ENCODE measurements at places on chromosomes 12 and 14.

- no peak for DNase-seq
Observed at GRCh38 chr12:31029916-31030562, 43.6 kb upstream of the DDX11 start.

- peak; percentile 96 for DNase-seq
Observed at GRCh38 chr12:59595883-59596540, at the start of gene SLC16A7. TSS of gene SLC16A7 (plus strand) at chr12:59596029. CDS start at chr12:59704802, 108,773 bp downstream.

GRCh38 chr12:106147956-106148355 lies 9.2 kb upstream of the NUAK1 start:
- DNase-seq = no peak

DNA sequence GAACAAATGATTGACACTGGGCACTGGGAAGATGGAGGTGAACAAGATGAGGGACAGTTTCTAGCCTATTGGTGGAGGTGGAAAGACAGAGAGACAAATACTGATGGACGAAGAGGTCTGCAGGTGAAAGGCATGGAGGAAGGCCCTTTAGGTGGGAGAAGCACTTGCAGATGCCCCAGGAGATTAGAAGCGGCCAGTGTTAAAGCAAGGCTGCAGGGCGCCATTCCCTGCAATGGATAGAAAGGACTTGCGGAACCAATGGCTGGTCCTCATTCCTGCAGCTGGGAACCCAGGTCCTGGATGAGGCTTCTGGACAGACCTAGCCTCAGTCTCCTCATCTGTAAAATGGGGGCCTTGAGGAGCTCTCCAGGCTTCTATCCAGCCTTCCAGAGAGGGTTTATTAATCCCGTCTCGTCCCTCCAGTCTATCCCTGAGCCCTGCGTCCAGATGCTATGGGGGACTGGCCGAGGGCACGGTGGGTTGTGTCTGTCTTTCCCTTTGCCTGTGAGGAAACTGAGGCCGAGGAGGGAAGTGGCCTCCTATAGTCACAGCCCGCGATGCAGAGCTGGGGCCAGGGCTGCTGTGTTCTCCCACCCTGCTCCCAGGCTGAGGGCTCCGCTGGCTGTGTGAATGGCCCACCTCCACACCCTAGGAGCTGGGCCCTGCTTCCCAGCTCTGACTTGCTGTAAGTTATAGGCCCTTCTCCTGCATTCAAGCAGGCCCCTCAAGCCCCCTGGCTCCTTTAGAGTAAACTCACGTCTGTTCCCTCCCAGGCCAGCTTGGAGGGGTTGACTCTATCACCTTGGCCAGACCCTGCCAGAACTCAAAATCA lies 33.0 kb downstream of the CYP46A1 start:
- no peak for DNase-seq

GRCh38 chr12:19138551-19138950 lies 9.0 kb downstream of the PLEKHA5 start:
- DNase-seq = no peak

DNA sequence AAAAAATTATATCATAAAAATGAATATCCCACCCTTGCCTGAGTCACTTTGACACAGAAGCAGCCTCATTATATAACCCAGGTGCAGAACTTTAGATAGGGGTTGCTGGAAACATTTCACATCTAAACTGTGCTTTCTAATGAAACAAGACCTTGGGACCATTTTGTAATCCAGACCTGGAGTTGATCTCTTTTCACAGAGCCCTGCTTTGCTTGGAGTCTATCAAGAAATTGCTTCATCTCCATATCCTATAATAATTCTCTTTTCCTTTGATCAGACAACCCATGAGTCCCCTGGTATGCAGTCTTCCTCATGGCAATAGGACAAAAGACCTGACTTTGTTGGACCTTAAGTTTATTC lies 76.3 kb downstream of the HSD17B6 start:
- DNase-seq = no peak

DNA sequence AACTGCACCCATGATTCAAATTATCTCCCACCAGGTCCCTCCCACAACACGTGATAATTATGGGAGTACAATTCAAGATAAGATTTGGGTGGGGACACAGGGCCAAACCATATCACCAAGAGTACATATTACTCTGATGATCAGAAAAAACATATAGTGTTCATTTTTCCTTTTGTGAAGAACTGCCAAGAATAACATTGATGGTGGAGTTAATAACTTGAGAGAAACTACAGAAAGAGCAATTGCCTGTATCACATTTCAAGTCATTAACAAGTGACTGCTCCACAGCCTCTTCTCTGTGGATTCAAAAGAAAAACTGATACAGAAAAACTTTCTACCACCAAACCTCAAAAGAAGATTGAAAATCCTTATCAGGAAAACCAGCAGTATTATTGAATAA lies 34.7 kb downstream of the GRIP1 start:
- DNase-seq = no peak

DNA sequence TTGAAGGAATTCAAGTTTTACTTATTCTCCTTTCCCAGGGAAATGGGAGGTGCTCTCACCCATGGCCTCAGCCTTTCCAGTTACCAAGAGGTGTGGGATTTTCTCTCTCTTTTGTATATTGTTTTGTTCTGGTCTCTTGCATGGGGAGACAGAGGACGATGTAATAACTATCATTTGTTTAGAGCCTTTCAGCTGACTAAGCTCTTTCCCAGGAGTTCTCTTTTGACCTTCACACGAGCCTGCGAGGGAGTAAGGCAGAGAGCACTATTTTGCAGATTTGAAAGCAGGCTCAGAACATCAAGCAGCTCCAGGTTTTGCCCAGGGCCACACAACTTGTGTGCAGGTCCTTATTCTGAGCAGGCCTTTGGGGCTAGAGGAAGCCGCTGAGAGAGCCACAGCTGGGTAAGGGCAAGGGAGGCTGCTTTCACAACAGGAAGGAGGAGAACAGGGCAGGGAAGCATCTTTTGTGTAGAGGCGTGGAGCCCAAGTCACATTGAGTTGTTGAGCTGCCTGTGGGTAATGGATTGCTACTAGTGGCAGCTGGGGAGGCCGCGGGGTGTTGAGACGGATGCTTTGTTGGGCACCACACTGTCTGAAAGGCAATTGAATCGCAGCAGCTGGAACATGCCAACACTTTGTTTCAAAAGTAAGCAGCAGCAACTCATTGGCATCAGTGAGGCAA lies 116.2 kb downstream of the PRMT8 start:
- no peak for DNase-seq

- no peak for DNase-seq
Observed at GRCh38 chr14:23568600-23569331, 1.2 kb upstream of the AP1G2 start.

Data from NCI-H774 (cell line).